Adipose tissue (tissue), 3 donors: ENCODE measurements at places on chromosomes 1 and 21. TPM values are rescaled to one million over a fixed set of nuclear protein-coding genes. Genes with fewer than 3 reads are reported as not detected.

CLDN19 gene
- not detected for polyA plus RNA-seq

C4BPB gene
- polyA plus RNA-seq, result 1.7 TPM

FCRL1 gene
- not detected for polyA plus RNA-seq

SH3BGRL3 gene
- 269 TPM for polyA plus RNA-seq

RHD gene
- polyA plus RNA-seq, result not detected

GNAT2 gene
- not detected for polyA plus RNA-seq

BARHL2 gene
- not detected for polyA plus RNA-seq

GNG12 gene
- 66.0 TPM for polyA plus RNA-seq

PLA2G2F gene
- polyA plus RNA-seq, result not detected
